ENCODE measurements at places on chromosomes 16 and 17. TPM values are rescaled to one million over a fixed set of nuclear protein-coding genes. Genes with fewer than 3 reads are reported as not detected.

GRCh38 chr16:87173294-87173893, 143.8 kb downstream of the C16orf95 start:
- no peak for DNase-seq

GRCh38 chr17:1695365-1695764, 10.7 kb upstream of the PRPF8 start:
- DNase-seq: no peak

DNA sequence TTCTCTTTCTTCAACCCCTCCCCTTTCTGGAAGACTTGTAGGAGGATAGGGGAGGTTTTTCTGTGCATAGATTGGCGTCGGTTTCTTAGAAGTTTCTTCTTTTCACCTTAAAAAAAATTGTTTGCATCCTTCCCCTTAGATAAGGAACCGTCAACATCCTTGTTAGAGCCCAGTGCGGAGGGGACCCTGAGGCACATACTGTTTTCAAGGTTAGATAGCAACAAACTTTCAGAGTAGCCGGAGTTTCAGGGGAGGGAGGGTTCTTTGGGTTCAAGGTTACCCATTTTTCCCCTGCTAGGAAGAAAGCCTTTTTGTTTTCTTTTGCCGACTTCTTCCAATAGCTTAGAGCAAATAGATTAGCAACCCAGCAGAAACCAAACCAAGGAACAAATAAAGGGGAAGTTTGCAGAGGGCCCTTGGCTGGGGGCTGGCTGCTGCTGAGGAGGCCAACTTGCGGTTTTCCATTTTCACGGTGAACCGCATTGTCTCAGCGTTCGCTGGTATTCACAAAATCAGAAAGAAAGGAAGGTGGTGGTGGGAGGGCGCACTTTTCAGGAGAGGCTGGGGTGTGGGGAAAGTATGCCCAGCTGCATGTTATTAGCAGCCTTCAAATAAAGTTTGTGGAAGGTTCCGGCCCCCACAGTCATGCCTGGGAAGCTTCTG, 28.8 kb downstream of the MSI2 start:
- no peak for DNase-seq

GEMIN4 gene
- total RNA-seq: 10.1 TPM

TANC2 gene
- 151 TPM for total RNA-seq

Data from occipital lobe (tissue), 3 donors.